Activated CD4-positive, alpha-beta T cell treated with anti-CD3 and anti-CD28 coated beads for 1 hour (primary cell): ENCODE measurements at places on chromosomes 13 and 19.

DNA sequence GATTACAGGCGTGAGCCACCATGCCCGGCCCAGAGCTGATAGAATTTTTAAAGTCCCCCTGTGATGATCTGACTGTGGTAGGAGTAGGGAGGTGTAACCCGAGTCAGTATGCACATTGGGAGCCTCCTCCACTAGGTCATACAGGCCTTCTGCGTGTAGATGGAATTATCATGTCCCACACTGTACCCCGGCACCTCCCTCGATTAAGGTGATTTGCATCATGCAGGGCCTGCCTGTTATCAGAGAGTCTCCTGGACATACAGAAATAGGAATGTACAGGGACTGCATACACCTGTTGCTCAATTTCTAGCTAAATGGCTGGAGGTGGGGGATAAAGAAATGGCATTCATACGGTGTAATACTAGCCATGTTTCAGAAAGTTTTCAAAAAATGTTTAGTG is 922 bp upstream of the ERVK3-1 start:
- no peak for DNase-seq

DNA sequence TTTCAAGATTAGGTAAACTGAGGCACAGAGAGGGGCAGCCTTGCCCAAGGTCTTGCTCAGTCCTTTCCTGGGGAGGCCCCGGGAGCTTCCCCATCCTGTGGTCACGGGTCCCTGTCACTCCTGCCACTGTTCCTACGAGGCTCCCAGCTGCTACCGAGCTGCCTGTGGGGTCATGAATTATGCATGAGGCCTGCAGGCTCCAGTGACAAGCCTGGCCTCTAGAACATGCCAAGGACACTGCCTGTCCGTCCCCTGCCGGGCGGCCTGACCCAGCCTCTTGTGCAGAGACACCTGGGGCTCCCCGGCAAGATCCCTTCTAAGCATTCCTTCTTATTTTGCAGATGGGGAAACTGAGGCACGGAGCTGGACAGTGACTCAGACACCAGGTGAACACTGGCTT is 2.7 kb downstream of the FCHO1 start:
- DNase-seq: no peak

DNA sequence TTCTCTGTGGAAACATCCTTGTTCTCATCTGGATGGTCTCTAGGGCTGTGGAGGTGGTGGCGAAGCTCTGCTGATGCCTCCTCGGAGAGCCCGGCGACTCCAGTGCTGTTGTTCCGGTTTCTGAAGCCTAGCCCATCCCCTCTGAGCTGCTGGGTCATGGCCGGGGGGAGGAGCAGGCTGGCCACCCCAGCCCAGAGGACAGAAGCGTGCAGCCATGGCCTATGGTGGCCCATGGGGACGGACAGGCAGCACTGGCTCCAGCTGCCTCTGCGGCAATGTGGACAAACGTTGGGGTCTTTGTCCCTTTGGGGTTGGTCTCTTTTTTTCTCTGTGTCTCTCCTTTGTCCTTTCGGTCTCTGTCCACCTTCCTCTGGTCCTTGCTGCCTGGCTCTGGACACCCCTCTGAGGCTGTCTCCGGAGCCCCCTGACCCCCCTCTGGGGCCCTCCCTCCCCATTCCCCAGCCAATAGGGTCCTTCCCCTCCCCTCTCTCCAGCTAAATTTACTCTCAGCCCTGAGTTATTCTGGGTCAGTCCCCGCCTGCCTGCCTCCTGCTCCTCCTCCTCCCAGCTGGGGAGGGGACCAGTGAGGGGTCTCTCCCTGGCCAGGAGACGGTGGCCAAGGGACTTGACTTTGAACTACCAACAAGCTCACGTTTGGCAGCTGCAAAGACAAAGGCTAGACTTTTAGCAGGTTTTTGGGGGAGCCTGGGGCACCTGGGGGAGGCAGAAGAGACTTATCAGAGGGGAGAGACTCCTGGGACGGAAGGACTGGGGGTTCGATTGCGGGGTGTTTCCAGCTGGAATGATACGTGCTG is at the start of gene HRC:
HRC (minus strand) TSS at position 392 of the 815 bp plus-strand sequence; CDS start at position 233, 159 bp downstream.
- no peak for DNase-seq

- no peak for DNase-seq
Observed at GRCh38 chr19:2164020-2164998, 576 bp downstream of the DOT1L start.

GRCh38 chr19:861756-862580 is 2.5 kb downstream of the CFD start:
- DNase-seq: peak; percentile 49

- DNase-seq: no peak
Observed at GRCh38 chr13:92297971-92298942, 899.8 kb downstream of the GPC5 start.

DNA sequence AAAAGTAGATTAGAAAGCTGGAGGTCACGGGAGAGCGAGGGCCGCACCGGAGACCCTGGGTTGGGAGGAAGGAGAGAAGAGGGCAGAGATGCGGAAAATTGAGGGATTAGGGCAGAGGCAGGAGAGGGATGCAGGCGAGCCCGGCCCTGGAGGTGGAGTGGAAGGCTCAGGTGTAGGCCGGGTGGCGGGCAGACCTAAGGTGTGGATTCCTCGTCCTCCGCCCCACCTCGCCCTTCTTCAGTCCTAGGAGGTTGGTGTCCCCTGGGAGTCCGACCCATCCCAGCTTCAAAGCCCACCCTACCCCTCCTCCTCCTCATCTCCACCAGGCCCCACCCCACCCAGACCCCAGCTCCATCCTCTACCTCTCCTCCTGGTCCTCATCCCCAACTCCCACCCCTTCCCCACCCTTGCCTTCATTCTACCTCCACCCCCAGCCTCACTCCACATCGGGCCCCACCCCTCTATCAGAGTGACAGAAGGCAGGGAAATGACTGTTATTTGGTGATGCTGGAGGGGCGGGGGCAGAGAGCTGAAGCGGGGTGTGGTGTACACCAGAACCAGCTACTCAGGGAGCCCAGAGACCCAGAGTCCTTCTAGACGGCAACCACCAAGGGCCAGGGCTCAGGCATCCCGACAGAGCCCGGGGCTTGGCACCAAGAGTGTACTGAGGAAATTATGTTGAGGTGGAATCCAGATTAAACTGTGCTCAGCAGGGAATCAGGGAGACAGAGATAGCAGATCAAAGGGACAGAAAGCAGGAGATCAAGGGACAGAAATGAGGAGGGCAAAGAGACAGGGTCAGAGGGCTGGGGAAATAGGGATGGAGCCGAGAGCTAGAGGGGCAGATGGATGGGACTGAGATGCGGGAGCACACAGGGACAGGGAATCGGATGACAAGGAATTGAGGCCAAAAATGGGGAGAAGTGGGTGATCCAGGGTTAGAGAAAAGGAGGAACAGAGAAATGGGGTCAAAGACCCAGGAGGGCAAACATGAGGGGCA is 6.4 kb downstream of the ERFL start:
- no peak for DNase-seq

DNA sequence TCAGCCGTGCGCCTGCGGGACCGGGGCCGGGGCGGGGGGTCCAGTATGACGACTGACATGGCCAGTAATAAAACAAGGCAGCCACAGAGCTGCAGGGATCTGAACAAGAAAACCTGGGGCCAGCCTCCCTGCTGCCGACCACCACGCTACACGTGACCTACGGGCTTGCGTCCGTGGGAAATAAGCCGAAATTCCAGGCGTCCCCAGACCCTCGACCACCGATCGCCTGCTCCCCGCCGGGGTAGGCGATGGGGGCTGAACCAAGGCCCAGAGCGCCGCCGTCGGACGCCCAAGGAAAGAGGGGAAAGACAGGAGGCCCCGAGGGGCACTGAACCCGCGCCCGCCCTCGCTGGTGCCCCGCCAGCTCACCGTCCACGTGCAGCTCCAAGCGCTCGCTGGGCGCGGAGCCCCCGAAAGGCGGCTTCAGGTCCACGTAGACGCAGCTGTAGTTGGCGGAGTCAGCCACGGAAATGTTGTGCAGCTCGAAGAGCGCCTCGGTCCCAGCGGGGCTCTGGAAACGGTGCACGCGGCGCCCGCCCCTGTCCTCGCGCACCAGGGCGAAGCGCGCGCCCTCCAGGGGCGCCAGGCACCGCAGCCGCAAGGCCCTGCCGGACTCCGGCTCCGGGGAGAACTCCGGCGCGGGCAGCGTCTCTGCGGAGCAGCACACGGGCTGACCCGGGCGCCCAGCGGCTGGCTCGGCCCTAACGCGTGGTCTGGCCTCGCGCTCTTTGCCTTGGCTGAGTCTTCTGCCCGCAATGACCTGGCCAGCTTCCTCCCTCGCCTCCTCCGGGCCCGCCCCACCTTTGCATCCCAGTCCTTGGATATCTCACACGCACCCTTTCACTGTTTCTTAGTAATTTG is 3.1 kb downstream of the A1BG start:
- no peak for DNase-seq

DNA sequence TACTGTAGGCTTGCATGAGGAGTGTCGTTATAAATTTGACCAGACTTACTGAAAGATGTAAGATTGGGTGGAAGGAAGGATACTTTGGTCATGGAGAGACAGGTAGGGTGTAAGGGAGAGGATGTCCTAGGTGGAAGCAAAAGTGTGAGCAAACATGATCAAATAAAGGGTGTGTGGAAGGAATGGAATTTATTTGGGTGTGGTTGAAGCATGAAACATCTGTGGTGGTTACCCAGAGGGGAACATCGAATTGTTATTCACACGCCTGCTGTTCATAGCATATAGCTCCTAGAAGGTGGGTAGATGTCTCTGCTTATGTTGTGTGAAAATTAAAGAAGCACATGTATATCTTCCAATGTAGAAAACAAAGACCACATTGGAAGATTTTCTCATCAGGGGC is 157.7 kb downstream of the ATP8A2 start:
- no peak for DNase-seq

- DNase-seq: no peak
Observed at GRCh38 chr19:3976495-3977241, 5.8 kb upstream of the DAPK3 start.

- DNase-seq: no peak
Observed at GRCh38 chr13:39910833-39911232, 255.4 kb downstream of the COG6 start.

DNA sequence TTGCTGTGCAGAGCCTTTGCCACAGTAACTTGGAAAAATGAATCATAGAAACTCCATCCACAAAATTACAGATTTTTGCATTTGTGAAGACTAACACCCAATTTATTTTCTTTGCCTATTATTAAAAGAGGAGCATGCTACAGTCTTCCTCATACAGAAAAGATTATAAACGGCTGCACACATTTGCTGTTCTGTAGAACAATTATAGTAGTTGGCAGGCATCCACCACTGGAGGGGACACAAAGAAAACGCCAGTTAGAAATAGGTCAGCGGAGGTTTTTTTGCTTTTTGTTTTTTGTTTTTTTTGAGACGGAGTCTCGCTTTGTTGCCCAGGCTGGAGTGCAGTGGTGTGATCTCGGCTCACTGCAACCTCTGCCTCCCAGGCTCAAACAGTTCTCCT is 51.6 kb downstream of the SACS start:
- no peak for DNase-seq

GRCh38 chr13:51590971-51591627 is 6.8 kb downstream of the WDFY2 start:
- no peak for DNase-seq

DNA sequence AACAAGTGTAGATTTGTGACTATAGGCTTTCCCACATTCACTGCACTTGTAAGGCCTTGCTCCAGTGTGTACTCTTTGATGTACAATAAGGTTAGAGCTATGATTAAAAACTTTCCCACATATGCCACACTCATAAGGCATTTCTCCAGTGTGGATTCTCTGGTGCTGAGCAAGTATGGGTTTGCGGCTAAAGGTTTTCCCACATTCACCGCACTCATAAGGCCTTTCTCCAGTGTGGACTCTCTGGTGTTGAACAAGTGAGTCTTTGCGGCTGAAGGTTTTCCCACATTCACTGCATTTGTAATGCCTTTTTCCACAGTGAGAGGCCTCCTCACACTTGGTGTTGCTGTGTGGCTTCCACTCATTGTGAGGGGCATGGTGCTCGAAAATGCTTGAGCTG is 3.7 kb downstream of the ZNF772 start:
- no peak for DNase-seq

DNA sequence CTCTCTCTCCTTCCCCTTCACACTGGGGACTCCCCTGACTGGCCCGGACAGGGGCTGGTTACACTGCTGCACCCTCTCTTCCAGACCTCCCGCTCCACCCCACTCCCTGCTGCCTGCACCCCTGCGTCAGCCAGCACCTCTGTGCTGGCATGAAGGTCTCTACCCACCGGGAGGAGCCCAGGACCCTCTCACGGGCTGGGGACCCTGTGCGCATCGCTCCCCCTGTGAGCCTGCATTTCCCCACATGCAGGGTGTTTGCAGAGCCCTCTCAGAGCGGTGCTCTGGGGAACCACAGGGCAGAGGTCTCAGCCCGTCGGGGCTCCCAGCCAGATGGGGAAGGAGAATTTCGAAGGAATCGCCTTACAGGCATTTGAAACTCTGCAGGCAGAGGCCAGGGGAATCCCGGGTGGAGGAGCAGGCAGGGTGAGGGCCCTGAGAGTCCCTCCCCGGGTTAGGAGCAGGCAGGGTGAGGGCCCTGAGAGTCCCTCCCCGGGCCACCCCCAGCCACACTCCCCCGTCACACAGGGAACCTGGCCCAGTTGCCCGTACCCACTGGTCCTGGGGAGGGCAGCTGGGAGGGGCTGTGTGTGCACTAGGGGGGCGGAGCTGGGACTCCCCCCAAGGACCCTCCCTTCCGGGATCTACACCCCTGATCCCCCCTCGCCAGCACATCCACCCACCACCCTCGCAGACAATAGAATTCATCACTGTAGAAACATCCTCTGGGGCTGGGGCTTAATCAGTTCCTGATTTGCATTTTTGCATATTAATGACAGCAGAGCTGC is 16.3 kb upstream of the TCF3 start:
- DNase-seq: no peak

DNA sequence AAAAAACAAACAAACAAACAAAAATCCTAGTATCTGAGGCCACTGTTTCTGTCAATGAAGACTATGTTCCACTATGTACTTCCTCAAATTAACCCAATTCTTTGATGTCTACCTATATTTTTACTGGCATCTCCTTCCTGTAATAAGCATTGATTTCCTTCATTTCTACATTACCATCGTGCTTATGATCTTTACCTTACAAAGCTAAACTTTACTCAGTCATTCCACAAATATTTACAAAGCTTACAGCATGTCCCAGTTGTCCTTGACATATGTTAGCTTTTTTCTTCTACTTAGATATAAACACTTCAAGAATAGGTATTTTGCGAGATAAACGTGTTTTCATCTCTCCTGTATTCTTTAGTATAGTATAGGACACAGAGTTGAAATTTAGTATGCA is 1090.9 kb downstream of the PCDH9 start:
- no peak for DNase-seq

DNA sequence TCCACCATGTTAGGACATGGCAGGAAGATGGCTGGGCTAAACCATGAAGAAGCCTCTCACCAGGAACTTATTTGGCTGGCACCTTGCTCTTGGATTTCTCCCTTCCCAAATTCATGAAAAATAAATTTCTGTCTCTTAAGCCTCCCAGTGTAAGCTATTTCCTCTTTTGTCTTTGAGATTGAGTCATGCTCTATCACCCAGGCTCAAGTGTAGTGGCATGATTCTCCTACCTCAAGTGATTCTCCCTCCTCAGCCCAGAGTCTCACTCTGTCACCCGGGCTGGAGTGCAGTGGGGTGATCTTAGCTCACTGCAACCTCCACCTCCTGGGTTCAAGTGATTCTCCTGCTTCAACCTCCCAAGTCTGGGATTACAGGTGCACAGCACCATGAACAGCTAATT is 12.6 kb downstream of the ZNF888 start:
- no peak for DNase-seq
